Activated T-cell treated with anti-CD3 and anti-CD28 coated beads, Interleukin-2, amount 50 U/mL, for 48 hours (primary cell): ENCODE measurements at places on chromosomes 4 and X.

- DNase-seq, result no peak
Measured at GRCh38 chr4:113872426-113873260, 106.8 kb downstream of the ARSJ start.

DNA sequence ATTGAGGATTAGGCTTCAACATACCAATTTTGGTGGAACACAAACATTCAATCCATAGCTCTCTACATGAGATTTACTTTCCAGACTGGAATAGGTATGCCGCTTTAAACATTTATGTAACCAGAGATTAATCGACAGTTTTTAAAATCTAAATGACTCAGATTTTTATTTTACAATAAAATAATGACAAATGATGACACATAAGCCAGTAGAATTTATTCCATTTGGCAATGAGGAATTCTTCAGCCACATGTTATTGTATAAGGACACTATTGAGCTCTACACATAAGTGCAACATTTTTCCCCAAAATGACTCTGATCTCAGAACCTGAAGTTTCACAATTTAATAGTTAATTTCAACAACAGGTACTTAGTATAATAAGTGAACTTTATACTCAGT, 227.0 kb upstream of the PRPS2 start:
- DNase-seq, result no peak

- no peak for DNase-seq
Measured at GRCh38 chr4:139904406-139904805, 238.8 kb downstream of the MGST2 start.

GRCh38 chr4:32672359-32672758, 1952.2 kb downstream of the PCDH7 start:
- DNase-seq, result no peak

- no peak for DNase-seq
Measured at GRCh38 chr4:137531168-137531985, 917 bp downstream of the PCDH18 start.

DNA sequence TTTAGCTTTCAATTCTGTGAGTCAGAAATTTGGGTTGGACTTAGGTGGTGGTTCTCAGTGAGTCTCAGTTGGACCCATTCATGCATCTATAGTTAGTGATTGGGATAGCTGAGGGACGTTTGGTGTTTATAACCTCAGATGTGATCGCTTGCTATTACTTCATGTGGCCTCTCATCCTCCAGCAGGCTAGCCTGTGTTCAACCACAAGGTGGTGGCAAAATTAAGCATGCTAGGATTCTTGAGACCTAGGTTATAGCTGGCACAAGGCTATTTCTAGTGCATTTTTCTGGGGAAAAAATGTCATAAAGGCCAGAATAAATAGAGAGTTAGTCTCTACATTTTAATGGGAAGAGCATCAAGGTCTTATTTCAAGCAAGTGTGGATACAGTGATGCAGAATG, 10.9 kb upstream of the GRPR start:
- DNase-seq, result no peak

DNA sequence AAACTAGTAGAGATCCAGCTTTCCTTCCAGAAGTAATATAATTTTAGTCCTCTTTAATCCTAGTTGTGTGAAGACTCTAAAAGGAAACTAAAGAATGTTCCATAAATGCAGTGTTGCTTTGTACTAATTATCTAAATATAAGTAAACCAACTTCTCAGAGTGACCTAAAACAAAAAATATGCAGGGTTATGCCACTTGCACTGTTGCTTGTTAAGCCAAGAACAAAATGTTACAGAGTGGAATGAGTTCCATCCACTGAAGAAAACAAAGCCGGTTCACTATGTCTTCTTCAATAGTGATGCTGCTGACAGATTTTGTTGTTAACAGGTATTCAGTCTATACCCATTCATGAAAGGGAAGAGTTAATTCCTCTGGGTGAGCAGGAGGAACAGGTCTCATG, 252.0 kb upstream of the DIAPH2 start:
- no peak for DNase-seq

DNA sequence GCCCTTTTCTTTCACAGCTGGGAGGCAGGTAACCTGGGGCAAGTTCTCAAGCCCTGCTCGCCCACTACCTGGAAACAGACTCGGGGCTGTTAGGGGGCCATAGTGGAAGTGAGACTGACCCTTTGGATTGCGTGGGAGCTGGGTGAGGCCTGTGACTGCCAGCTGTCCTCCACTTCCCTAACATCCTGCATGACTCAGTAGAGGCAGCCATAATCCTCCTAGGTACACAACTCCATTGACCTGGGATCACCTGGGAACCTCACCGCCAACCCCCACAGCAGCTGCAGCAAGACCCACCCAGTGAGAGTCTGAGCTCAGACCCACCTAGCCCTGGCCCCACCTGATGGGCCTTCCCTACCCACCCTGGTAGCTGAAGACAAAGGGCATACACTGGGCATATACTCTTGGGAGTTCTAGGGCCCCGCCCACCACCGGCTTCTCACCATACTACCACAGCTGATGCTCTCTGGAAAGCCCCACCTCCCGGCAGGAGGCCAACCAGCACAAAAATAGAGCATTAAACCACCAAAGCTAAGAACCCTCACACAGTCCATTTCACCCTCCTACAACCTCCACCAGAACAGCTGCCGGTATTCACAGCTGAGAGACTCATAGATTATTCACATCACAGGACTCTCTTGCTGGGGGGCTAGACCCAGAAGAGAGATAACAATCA, 61.1 kb upstream of the DCTD start:
- no peak for DNase-seq
